WERI-Rb-1 (cell line): ENCODE measurements at places on chromosomes 2 and 18.

DNA sequence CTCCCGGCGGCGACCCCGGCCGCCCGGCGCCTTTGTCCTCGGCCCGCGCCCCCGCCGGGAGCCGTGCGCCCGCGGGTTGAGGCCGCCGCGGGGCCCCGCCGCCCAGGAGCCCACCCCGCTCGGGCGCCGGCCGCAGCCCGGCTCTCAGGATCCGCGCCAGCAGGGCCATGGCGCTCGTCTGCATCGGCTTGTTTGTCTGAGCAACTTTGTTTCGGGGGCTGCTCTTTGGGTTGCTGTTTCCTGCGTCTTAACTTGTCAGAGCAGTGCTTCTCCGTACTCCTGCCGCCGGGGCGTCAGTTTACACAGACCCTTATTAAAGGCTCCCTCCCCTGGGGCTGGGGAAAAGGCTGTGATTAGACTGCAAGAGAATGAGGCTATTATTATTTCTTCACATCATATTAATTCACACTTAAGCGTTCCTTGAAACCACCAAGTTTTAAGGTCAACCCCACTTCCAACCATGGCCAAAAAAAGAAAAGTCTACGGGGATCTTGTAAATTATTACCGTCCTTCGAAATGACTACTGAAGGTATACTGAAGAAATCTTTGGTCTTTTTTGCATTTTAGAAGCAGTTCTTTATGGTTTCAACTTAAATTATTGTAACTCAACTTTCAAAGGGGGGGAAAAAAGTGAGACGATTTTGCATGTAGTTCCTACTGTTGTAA lies at the start of gene CYP27C1:
Gene CYP27C1, minus strand, starts transcription at position 198 of the 666 bp plus-strand sequence. Its CDS starts 29 bp downstream, at position 169.
- peak; percentile 28 for DNase-seq

- DNase-seq: no peak
Observed at GRCh38 chr2:233856184-233856583, 1.8 kb upstream of the HJURP start.

- no peak for DNase-seq
Observed at GRCh38 chr2:103506812-103507211, 745.0 kb downstream of the TMEM182 start.

GRCh38 chr18:61710082-61710620 lies 182.7 kb downstream of the RNF152 start:
- no peak for DNase-seq

DNA sequence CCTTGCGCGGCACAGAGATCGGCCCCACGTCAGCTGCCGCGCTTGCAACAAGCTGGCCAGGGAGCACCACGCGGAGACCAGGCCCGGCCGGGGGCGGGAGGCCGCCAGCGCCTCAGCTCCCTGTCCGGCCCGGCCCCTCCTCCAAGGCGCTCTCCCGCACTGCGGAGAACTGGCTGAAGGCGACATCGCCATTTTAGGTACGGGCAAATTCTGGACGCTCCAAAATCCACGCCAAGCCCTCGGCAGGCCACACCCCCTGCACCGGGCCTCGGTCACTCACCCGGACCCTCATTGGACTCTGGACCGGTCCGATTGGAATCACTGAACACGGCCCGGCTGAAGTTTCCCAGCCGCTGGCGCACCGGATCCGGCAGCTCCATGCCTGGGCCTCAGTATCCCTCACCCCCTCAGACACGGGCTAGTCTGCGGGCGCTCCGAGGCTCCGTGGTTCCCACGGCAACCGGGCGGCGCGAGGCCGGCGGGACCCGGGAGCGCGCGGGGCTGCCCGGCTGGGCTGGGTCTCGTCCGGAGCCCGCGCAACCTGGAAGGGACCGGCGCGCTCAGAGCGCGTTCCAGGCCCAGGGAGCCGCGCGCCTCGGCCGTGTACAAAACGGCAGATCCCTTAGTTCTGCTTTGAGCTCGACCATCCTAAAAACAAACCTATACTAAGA lies at the start of gene TMEM17:
Gene TMEM17, minus strand, starts transcription at position 446 of the 671 bp plus-strand sequence. Its CDS starts 66 bp downstream, at position 380.
- DNase-seq: peak; percentile 96

DNA sequence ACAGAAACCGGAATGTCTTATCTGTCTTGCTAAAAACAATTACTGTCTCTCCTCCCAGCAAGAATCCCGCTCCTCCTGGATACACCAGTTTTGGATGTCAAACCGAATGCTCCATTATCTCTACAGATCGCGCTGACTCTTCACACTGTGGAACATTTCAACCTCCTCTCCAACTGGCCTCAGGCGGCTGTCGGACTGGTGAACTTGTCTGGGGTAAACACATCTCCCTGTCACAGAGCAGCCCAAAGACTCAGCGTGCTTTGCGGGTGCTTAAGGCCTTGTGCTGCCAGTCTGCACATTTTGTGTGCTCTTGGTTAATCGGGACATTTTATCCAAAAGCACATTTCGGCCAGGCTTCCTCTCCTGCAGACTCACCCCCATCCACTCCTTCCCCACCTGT lies 173.1 kb downstream of the ICOS start:
- DNase-seq: no peak

- no peak for DNase-seq
Observed at GRCh38 chr2:70828914-70829824, 6.4 kb downstream of the CD207 start.

DNA sequence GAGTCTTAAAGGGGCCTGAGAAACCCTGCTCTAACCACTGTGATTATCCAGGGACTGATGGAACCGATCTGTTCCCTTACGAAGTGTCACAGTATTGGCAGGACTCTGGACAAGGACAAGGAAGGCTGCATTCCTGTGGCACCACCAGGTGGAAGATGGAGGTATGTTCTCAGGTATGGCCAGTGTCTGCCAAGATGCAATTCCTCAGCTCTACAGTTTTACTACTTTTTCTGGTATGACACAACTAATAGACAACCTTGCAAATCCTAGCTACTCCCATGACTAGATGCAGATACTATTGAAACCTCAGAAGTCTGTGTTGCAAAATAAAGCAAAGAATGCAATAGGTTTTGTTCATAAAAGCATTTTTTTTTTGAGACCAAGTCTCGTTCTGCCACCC lies 14.6 kb downstream of the RAB31 start:
- peak; percentile 42 for DNase-seq
